ENCODE measurements at places on chromosomes 12 and 14.

GRCh38 chr12:121475279-121475678 is 75.4 kb downstream of the RNF34 start:
- ATAC-seq: no peak

DNA sequence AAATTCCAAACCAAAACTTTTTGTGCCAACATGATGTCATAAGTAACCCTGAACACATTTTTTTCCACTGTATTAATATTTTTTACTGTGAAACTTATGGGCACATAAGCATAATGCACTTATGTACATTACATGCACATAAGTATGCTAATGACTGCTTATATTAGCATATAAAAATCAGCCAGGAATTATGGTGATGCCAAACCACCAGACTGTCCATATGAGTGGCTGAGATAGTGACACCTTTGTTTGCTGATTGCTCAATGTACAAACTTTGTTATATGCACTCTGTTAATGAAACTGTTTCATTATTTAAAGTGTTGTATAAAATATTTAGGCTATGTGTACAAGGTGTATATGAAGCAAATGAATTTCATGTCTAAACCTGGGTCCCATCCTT is 32.3 kb downstream of the USP44 start:
- no peak for ATAC-seq

GRCh38 chr12:6843118-6843902 is 2.6 kb downstream of the GNB3 start:
- no peak for ATAC-seq

DNA sequence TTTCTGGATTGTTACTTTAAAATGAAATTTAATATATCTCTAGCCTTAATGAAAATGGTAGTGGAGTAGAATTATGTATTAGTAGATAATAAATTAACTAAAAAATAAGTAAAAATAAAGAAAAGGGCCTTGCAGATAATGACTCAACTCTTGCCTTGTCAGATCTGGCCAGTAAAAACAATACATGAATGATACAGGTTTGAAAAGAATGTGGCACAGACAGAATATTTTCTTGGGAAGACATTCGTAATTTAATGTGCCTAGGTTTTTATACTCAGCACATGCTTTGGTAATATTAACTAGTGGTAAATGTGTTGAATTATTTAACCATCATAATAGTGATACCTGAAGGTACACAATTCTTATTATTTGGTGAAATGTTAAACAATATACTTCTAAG is 28.3 kb downstream of the ATF7IP start:
- no peak for ATAC-seq

DNA sequence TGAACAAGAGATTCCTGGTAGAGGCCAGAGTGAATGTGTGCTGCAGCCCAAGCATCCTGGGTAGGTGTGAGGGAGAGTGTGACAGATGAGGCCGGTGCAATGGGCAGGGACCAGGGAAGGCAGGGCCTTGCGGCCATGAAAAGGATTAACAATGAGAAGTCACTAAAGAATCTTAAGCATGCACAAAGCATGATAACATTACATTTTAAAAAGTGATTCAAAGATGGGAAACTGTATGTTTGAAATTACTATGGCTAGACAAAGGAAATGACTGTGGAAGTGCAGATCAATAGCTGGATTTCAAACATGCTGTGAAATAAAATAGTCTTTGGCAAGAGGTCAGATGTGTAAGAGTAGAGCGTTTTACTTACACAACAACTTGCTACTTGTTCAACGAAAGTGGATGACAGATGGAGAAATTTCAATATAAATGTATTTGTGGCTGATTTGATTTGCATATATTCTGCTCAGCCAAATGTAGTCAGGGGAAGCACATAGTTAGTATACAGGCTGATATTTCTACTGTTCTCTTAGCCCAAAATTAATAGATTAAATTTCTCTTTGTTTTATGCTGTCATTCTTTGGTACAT is 175.5 kb downstream of the CCDC59 start:
- no peak for ATAC-seq

DNA sequence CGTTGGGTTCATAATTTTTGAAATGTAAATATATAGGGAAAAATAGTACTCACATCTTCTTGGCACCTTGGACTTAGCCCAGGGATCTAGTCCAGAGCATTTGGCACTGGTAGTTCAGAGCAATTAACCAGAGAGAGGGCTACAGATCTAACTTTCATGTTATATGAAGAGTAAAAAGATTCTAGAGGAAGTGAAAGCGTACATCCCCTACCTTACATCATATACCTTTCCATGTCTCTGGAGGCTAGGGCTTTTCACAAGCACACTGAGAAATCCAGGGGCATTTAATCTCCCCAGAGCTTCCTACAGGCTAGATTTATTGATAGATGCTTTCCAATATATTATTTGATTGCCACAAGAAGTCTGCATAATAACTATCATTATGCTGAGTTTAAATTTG is 687.5 kb upstream of the FBXO33 start:
- ATAC-seq: no peak
